ENCODE measurements at places on chromosomes 16 and 17. TPM values are rescaled to one million over a fixed set of nuclear protein-coding genes. Genes with fewer than 3 reads are reported as not detected.

GRCh38 chr16:19660432-19660831 is 57.6 kb downstream of the KNOP1 start:
- no peaks in the 10 kb centered on the region for H3K27me3 ChIP-seq
- H3K4me3 ChIP-seq, result no peak overlapping the region
- H3K36me3 ChIP-seq, result peaks cover 66% of the 10 kb centered on the region
- peak; percentile 75 for ATAC-seq

DNA sequence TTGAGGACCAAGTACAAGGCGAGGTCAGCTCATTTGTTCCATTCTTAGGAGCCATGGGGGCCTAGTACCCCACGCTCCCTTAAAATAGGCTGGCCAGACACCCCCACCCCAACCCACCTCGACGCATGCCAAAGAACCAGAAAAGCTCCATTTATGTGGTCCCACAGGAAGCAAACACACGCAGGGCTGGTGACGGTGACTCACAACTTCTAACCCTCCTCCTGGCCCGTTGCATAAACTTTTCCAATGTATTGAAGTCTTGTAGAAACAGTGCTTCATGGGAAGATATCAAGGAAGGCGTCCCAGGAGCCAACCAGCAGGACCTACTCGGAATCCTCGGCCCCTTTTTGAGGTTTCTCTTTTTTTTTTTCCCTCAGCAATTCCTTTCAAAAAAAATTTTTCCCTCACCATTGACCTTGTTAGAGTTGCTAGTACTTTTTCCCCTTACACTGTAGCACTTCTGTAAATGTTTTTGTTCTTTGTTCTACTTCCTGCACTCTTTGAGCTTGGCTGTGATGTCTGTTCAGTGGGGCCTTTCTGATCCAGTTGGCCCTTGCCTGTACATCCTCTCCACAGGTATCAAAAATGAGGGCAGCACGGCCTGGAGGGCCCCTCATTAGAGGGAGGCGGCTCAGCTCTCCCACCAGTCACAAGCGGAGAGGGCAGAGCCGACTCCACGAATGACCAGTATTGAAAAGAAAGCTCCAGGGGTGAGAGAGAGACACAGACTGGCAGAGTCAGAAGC is 208.3 kb downstream of the RGS9 start:
- no peaks in the 10 kb centered on the region for H3K4me1 ChIP-seq
- H3K36me3 ChIP-seq, result no peaks in the 10 kb centered on the region
- H3K27me3 ChIP-seq, result peaks cover 17% of the 10 kb centered on the region
- no peak overlapping the region for H3K27ac ChIP-seq

The TBC1D3I gene
- total RNA-seq, result 1.8 TPM

The ANKRD40 gene
- 13.0 TPM for total RNA-seq

The SLC16A11 gene
- total RNA-seq, result 0.63 TPM

The RRAD gene
- total RNA-seq, result 6.5 TPM

DNA sequence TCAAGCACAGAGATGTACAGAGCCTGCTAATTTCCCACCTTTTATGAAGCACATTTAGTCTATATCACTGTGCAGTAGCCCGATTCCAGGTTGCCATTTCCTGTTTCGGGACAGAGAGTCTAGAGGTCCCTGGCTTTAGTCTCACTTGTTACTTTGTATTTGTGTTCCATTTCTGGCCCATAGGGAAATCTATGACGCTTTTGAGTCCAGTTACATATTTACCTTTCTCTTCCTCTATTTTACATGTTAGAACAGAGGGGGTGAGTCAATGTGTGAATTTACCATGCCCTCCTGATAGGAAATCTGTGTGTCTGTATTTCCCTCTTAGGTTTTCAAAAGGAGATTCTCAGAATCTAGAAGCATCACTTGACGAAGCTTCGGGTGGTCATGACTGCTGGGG is 227.1 kb upstream of the ZFHX3 start:
- H3K27ac ChIP-seq, result no peak overlapping the region
- no peak overlapping the region for H3K4me3 ChIP-seq
- H3K36me3 ChIP-seq, result no peaks in the 10 kb centered on the region
- H3K27me3 ChIP-seq, result peaks cover 8% of the 10 kb centered on the region

GRCh38 chr16:2282866-2283555 is 15.1 kb upstream of the RNPS1 start:
- no peak overlapping the region for H3K27ac ChIP-seq
- no peaks in the 10 kb centered on the region for H3K36me3 ChIP-seq
- H3K4me3 ChIP-seq, result no peak overlapping the region

The PIRT gene
- not detected for total RNA-seq

The FADS6 gene
- not detected for total RNA-seq

The KRT28 gene
- not detected for total RNA-seq

DNA sequence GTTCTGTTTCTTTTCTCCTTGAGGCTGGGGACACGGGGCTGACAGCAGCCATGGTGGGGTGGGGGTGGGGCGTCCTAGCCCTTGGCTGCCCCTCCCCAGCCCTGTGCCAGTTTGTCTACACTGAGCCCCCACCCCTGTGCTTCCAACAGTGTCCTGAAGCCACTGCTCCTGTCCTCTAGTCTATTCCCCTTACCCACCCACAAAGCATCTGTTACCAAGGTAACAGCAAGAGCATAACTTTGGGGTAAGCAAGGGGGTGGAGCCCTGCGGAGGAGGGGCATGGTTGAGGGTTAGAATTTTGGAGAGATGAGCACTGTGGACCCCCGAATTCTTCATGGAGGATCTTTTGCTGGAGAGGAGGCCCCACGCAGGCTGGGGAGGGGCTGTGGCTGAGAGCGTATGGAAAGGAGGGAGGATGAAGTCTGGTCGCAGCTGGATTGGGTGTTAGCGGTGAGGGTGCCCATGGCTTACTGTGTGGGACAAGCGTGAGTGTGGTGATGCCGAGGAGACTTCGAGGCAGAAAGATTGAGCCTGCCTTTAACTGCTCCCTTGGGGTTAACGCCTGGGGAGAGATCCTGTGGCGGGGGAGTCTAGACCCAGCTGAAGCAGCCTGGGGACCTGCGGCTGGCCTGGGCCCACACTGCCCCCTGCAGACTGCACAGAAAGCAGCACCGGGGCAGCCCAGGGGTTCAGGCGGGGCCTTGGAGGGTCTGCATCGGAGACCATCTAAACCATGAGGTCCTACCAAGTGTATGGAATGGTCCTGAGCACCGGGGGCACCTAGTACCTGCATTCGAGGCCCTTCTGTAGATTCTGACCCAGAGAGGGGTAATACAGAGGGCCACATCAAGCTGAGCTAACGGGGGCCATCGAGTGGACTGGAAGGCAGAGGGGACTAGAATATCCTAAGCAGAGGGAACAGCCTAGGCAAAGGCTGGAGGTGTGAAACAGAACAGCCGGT is 6.1 kb upstream of the STAC2 start:
- peak overlapping the region; percentile 34 for H3K27ac ChIP-seq
- H3K4me3 ChIP-seq, result peak overlapping the region; percentile 36
- no peaks in the 10 kb centered on the region for H3K36me3 ChIP-seq
- H3K4me1 ChIP-seq, result peaks cover 6% of the 10 kb centered on the region

GRCh38 chr16:51812945-51813344 is 661.9 kb upstream of the SALL1 start:
- H3K36me3 ChIP-seq, result no peaks in the 10 kb centered on the region
- no peak for ATAC-seq
- no peak overlapping the region for H3K4me3 ChIP-seq
- H3K4me1 ChIP-seq, result no peaks in the 10 kb centered on the region
- H3K27me3 ChIP-seq, result no peaks in the 10 kb centered on the region
- no peak overlapping the region for H3K27ac ChIP-seq

The KRTAP3-3 gene
- not detected for total RNA-seq

DNA sequence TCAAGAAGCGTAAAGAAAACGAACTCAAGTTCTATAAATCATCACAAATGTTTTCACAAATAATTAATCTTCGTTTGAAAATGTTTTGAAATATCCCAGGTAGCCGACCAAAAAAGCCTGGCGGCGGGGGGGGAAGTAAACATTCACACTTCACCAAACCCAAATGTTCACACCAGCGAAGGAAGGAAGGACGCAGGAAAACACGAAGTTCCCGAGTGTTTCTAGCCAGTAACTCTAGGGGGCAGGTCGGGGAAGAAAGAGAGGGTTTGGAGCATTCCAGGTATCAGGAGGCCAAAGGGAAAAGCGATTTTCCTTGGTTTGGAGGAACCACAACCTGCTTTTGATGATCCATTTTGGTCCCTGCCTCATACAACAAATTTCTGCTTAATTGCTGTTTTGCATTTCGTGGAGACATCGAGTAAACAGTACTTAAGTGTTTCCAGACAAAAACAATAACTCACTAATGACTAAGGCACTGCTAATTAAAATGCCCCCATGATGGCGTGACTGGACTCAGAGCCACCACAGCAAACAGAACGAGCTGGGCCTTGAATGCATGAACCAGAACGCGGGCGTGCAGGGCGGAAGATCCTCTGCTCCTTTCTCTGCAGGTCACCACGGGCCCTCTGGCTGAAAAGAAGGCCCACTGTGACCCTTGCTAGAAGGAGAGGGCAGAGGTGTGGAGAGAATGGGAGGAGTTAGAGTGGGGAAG is 16.6 kb downstream of the ZFHX3 start:
- no peak overlapping the region for H3K4me3 ChIP-seq
- ATAC-seq, result no peak
- H3K27ac ChIP-seq, result no peak overlapping the region
- H3K36me3 ChIP-seq, result no peaks in the 10 kb centered on the region
- H3K4me1 ChIP-seq, result no peaks in the 10 kb centered on the region
- H3K27me3 ChIP-seq, result peaks cover 16% of the 10 kb centered on the region

- peak overlapping the region; percentile 85 for H3K27ac ChIP-seq
- peak; percentile 75 for ATAC-seq
- H3K4me3 ChIP-seq, result peak overlapping the region; percentile 73
- H3K4me1 ChIP-seq, result peaks cover 15% of the 10 kb centered on the region
- peaks cover 17% of the 10 kb centered on the region for H3K36me3 ChIP-seq
Measured at GRCh38 chr17:77281122-77281903, 140.5 kb downstream of the SEC14L1 start.

The SLC6A4 gene
- total RNA-seq, result not detected

The SEZ6L2 gene
- 0.56 TPM for total RNA-seq

DNA sequence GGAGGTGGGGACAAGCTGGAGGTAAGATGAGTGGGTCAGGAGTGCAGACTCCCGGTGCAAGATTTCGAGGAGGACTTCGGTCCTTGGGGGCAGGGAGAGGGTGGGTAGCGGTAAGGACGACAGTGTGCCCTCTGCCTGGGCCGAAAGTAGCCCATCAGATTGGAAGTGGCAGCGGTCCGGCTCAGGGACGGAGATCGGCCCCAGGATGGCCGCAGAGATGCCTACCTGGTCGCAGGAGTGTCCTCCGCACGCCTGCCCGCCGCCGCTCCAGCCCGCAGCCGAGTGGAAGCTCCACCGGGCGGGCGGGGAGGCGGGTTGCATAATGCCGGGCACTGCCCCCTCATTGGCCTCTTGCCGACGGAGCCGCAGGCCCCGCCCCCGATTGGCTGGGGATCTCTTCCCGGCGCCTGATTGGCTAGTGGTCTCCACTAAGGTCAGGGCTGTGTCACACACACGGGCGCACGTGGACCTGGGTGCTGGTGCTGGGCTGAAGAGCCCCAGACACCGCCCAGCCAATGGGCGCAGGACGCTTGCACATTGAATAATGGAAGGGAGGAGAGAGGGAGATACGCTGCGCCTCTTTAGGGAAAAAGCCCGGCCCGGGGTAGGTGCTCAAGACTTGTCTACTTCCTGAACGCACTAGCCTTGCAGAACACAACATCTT is at the start of gene PER1:
TSS of gene PER1 (minus strand) at position 293 of the 664 bp plus-strand sequence. CDS start 1,698 bp downstream, outside the sequence.
- H3K27me3 ChIP-seq, result no peaks in the 10 kb centered on the region
- no peak within 1 kb of the TSS for H3K27ac ChIP-seq
- H3K36me3 ChIP-seq, result no peaks in the 10 kb centered on the region
- no peak within 1 kb of the TSS for H3K4me3 ChIP-seq

GRCh38 chr16:8851761-8852403 is 16.9 kb downstream of the CARHSP1 start:
- no peaks in the 10 kb centered on the region for H3K27me3 ChIP-seq
- H3K4me1 ChIP-seq, result peaks cover 21% of the 10 kb centered on the region
- no peak overlapping the region for H3K4me3 ChIP-seq
- H3K27ac ChIP-seq, result no peak overlapping the region

The BIRC5 gene
- total RNA-seq, result 68.6 TPM

DNA sequence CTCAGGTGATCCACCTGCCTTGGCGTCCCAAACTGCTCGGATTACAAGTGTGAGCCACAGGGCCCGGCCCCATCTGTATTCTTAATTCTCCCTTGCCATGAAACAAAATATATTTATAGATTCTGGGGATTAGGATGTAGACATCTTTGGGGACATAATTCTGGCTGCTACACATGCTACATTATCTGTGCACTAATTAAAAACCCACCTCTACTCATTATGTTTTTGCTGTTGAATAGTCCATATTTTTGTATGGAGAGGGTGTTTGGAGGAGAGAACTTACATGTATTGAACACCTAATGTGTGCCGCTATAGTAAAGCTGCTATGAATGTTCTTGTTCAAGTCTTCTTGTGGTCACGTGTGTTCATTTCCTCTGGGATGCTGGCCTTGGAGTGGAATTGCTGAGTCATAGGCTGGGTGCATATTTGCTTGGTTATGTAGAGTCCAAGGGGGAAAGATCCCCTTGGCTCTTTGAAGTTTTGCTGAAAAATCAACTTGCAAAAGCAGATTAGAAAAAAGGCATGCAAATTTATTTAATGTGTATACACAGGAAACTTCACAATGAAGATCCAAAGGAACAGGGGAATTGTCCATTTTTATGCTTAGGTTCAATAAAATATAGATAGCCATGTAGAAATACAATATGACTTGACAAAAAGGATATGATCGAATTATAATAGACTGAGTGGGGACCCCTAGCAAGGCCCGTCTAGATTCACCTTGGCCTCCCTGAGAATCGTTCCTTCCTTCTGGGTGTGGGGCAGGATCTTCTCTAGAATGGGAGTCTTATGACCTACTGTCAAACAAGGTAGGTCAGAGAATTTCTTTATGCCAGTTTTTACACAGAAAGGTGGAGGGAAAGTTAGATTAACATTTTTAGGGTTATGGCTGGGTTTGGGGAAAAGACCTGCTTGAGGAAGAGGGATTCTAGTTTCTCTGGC is 42.1 kb upstream of the GPRC5B start:
- H3K4me1 ChIP-seq, result no peaks in the 10 kb centered on the region
- no peaks in the 10 kb centered on the region for H3K36me3 ChIP-seq
- H3K4me3 ChIP-seq, result no peak overlapping the region
- peaks cover 7% of the 10 kb centered on the region for H3K27me3 ChIP-seq
- ATAC-seq, result no peak

The FA2H gene
- total RNA-seq, result 0.19 TPM

DNA sequence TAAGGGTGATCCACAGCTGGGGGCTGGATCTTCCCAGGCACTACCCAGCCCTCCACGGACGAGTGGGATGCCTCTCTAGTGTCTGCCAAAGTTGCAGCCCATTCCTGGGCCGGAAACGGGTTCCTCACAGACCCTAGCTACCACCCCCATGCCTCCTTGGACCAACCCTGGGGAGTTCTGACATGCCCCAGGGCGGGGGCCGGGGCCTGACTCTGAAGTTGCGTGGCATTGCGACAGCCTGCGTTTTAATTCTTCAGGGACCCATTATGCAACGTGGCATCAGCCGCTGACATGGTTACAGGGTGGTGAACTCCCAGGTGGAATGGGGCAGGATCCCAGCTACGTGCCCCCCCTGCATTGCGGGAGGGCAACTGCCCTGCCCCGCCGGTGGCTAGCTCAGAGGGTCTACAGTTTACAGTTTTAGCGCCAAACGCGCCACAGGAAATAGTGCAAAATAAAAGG is 2.7 kb downstream of the CBX4 start:
- ATAC-seq, result no peak
- H3K4me3 ChIP-seq, result peak overlapping the region; percentile 38
- H3K4me1 ChIP-seq, result peaks cover 11% of the 10 kb centered on the region
- H3K27ac ChIP-seq, result no peak overlapping the region
- H3K27me3 ChIP-seq, result no peaks in the 10 kb centered on the region

The HOXB6 gene
- 0.37 TPM for total RNA-seq

The CCDC92B gene
- total RNA-seq, result not detected

The KRT20 gene
- not detected for total RNA-seq

The CBFA2T3 gene
- 0.19 TPM for total RNA-seq

- no peak for ATAC-seq
- H3K4me1 ChIP-seq, result peaks cover 38% of the 10 kb centered on the region
- no peak overlapping the region for H3K4me3 ChIP-seq
- H3K27ac ChIP-seq, result peak overlapping the region; percentile 32
- H3K36me3 ChIP-seq, result no peaks in the 10 kb centered on the region
- H3K27me3 ChIP-seq, result no peaks in the 10 kb centered on the region
Measured at GRCh38 chr16:79041206-79041605, 559.3 kb downstream of the MAF start.
